ENCODE measurements at places on chromosomes 7 and 10. TPM values are rescaled to one million over a fixed set of nuclear protein-coding genes. Genes with fewer than 3 reads are reported as not detected.

DNA sequence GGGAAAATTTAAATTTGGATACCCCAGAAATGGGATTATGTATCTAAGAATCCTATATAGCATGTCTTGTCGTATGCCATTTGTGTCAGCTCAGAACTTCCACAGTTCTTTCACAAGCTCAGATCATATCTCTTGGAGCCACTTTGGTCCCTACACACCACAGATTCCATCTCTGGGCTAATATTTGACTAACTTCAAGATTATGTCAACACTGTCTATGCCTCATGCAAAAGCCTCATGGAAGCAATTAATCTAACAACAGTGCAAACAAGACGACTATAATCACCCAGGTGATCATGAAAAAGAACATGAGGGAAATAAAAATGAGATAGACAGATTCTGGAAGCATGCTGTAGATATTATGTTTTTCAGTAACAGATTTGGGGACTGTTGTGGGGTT is 189.1 kb downstream of the LRRTM3 start:
- ATAC-seq: no peak

- ATAC-seq: no peak
These were observed 4.6 kb downstream of the TES start for GRCh38 chr7:116214921-116215320.

Gene SPDYE5
- 0.24 TPM for total RNA-seq

DNA sequence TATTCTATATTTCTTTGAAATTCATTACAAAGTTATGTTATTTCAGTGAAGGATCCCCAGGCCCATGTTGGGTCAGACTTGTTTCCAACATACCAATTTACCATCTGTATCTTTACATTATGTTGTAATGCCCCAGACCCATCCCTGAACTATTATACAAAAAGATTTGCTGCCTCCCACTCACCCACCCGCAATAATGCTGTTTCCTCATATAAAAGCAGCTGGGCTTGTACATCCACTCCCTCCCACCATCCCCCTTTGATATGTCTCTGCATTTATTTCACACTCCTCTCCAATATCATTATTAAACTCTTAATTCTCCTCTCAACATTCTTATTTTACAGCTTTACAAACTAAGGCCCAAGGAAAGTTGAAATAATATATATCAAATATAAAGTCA is 153.7 kb downstream of the DOCK4 start:
- no peak for ATAC-seq

Gene TMEM270
- not detected for total RNA-seq

DNA sequence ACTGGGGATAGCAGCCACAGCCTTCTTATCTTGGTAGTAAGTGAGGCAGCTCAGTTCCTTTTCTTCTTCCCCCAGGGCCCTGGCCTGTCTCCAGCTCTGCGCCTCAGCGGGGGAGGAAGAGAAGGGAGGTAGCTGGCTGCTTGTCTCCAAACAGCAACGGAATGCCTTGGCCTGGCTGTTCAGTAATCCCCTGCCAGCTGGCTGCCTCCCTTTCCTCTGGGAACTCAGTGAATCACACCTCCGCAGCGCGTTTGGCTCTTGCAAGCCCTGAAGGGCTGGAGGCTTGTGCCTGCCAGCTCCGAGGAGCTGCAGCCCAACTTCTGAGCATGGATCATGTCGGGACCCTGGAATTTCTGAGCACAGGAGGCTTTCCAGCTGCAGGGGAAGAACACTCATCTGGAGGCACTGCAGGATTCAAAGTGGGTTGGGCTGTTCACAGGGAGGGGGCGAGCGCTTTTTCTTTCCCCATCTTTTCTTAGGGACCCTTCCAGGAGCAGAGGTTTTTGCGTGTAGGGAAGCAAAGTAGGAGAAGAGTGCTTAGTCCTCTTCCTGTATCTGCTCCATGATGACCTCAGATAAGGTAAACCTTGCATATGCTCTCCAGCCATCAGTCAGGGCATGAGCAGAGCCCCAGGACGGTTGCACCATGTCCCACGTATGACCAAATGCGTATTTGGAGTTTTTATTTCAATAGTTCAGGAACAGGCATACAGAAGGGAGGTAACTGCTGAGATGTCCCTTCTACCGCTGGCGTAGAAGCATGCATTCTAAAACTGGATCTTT is 253.2 kb upstream of the INHBA start:
- no peak for ATAC-seq

GRCh38 chr10:119480667-119481066 is 61.9 kb downstream of the RGS10 start:
- no peak for ATAC-seq
